CD4-positive, alpha-beta T cell treated with Interleukin-1 beta for 1 hour (primary cell): ENCODE measurements at places on chromosomes 1 and 21.

DNA sequence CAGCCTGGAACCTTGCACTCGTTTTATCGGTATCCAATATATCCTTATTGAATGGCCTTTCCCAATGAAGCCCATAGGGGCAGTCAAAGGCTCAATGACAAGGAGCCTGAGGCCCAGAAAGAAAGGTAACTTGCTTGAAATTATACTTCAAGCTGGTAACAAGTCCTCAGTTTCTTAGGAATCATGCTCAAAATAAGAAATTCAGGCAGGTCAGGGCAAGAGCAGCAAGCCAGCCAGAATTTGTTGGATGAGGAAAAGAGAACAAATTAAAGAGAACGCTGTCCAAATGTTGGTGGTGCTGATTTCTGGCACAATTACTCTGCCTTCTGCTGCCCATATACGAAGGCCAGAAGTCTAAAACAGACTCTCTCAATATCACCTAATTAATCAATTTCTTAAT lies 77.6 kb downstream of the DDX20 start:
- DNase-seq = no peak

GRCh38 chr1:169970114-169970513 lies 76.4 kb upstream of the SCYL3 start:
- DNase-seq = no peak

DNA sequence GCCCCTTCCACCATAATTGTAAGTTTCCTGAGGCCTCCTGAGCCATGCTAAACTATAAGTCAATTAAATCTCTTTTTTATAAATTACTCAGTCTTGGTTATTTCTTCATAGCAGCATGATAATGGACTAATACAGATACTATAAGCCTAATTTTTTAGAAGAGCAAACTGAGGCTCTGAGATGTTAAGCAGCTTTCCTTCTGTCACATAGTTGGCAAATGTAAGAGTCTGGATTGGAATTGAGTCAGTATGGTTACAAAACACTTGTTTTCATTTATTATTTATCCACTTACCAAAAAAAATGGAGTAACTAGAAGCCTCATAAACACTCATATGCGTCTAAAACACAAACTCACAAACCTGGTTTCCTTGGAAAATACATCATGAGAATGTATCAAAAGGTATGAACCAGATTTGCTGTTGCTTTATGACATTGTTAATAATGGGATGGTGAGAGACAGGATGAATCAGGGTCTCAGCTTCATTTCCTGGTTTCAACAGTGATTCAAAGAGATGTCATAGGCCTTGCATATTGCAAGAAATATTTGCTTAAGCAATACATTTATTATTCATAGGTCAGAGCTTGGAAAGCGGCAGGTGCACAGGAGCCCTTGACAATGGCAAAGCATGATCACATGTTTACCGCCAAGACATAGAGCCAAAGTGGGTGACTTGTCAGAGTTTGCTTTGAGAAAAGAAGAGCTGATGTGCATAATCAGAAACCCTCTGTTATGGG lies 221.5 kb downstream of the GRIK1 start:
- DNase-seq = no peak

DNA sequence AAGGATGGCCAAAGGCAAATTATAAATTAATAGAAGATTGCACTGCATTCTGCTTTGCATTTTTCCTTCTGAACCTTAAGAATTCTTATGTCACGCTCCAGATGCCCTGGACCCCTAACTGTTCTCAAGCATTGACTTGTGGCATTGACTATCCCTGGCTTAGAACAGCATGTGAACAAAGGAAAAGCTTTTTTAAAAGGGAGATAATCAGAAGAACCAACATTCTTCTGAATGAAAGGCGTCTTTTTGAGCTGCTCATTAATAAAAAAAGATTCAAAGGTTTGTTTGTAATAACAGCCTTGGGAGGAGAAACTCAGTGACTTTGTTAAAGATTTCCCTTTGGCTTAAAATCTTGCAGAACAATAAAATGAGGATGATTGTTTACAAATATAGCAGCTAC lies 105.5 kb downstream of the TNNI3K start:
- no peak for DNase-seq

GRCh38 chr1:93744299-93744988 lies 62.8 kb upstream of the BCAR3 start:
- no peak for DNase-seq

- no peak for DNase-seq
These were observed 33.4 kb downstream of the VTCN1 start for GRCh38 chr1:117177376-117177775.

DNA sequence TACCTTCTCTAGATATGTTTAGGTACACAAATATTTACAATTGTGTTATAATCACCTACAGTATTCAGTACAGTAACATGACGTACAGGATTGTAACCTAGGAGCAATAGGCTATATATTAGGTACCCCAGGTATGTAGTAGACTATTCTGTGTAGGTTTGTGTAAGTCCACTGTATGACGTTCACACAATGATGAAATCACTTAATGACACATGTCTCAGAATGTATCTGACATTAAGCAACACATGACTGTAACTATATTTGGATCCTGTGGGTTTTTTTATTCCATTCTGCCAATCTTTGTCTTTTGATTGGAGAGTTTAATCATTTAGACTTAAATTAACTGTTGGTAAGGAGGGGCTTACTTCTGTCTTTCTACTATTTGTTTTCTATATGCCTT lies 52.1 kb downstream of the STYXL2 start:
- DNase-seq = no peak

- DNase-seq = no peak
These were observed 33.3 kb downstream of the PTPRF start for GRCh38 chr1:43563876-43564539.

DNA sequence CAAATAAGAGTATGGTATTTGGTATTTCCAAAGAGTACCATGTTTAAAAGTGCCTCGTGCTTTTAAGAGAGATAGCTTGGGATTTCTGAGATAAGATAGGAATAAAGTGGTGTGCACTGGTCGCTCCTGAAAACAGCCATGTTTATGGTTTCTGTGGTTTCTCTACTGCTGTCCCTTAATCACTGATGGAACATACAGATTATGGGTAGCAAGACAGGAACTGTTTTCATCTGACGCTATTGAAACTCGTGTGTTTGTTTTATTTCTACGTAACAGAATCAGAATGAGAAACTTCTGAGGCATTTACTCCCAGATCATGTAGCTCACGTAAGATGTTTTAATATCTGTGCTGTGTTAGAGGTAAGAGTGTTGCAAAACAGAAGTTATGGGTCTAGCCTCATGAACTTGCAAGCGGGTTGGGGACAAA lies 126.0 kb downstream of the KIAA0319L start:
- DNase-seq = no peak

DNA sequence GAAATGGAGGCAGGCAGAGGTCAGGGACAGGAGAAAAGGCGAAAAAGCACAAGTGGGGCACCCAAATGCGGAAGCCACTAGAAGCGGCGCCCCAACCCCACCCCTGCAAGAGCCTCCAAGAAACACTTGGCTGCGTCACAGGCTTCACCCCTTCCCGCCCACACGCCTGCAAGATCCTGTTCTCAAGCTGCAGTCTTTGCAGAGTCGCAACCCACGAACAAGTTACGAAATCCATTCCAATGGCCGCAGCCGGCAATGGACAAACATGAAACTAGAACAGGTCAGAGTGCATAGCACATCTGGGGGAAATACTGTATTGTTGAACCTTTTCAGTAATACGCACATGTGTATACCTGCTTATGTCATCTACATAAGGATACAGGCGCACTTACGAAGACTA lies 103.6 kb downstream of the PSMG1 start:
- DNase-seq = peak; percentile 81

- DNase-seq = no peak
These were observed 96.4 kb upstream of the BACE2 start for GRCh38 chr21:41071258-41072171.

DNA sequence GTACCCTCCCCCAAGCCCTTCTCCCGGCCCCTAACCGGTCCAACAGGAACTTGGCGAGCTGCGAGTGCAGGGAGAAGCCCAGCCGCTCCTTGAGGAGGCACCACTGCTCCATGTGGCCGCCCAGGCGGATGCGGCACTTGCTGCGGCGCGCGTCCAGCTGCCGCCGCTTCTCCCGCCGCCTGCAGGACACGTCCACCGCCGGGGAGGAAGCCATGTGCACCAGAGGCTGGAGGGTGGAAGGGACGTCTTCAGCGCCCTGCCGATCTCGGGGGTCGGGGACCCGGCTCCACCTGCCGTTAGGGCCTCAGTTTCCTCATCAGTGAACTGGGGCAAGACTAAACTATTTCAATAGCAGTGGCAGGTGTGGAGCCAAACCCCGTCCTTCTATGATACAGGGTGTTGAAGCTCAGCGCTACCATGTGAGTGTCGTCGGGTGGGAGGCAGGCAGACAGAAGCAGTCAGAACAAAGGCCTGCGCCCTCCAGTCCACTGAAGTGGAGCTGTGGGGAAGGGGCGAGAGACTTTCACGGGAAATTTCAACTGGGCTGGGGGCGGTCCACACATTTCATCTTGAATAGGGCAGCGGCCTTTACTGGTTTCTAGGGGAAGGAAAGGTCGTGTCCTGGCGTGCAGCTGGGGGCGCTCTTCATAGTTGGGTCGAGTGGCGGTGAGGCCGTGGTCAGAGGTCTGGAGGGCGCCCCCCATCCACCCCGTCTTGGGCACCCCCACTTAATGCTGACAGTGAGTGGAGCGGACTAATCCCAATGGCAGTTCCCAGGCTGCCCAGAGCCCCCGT lies 592 bp downstream of the ZNF692 start:
- DNase-seq = peak; percentile 21

DNA sequence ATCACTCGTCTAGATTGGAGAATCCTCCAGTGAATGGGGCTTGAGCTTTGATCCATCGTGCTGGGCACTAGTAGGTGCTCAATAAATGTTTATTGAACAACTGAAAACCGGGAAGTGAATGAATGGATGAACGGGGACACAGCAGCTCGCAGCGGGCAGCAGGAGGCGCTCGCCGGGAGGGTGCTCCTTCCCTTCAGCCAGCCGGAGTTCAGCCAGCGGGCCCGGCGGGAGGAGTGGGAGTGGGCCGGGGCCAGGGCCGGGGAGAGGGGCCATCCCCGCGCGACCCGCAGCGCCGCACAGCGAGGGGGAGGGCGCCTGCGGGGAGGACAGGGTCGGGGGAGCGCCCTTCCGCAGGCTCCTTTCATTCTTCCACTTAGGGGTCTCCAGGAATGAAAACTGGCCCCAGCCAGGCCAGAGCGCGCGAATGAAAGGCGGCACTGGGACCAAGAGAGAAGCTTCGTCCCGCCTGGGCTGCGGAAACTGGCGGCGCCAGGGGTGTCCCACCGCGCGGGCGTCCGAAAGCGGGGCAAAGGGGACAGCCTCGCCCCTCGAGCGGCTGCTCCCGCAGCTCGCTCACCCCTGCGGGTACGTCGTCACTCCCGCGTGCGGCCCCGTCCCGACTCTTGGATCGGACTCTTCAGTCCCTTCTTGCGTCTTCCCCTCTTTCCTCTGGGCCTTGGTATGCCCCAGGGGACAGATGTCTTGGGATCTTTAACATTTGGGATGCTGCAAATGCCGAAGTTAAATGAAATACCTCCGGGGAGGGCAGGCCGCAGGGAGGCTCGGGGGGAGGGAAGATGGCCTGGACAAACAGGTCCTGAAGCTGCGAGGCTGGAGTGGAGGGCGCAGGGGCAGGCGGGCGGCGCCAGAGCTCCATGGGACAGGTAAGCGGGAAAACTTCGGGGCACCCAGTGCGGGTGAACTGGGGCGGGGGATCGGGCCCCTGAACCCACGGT lies 3.6 kb upstream of the INAVA start:
- no peak for DNase-seq

- DNase-seq = no peak
These were observed 9.5 kb downstream of the CFH start for GRCh38 chr1:196661345-196661744.

DNA sequence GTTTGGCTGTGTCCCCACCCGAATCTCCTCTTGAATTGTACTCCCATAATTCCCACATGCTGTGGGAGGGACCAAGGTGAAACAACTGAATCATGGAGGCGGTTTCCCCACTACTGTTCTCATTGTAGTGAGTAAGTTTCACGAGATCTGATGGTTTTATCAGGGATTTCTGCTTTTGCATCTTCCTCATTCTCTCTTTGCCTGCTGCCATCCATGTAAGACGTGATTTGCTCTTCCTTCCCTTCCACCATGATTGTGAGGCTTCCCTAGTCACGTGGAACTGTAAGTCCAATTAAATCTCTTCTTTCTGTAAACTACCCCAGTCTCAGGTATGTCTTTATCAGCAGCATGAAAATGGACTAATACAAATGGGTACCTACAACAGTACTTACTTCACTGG lies 73.5 kb downstream of the PIK3R3 start:
- no peak for DNase-seq
